NCI-H345 (cell line): ENCODE measurements at places on chromosomes 3 and 15.

DNA sequence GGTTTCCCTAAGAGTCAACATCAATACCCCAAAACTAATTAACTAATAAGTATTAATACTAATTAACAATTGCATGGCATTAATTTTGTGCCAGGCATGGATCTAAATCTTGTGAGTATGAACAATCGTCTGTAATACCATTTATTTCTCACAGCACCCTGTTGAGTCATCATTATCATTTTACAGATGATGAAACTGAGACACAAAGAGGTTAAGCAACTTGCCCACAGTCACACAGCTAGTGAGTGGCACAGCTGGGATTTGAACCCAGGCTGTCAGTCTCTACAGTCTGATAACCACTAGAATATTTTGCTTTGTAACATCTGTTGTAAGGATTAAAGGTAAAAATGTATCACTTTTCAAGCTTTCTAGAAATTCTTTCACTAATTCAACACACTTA, 423.4 kb upstream of the WNT5A start:
- no peak for DNase-seq

DNA sequence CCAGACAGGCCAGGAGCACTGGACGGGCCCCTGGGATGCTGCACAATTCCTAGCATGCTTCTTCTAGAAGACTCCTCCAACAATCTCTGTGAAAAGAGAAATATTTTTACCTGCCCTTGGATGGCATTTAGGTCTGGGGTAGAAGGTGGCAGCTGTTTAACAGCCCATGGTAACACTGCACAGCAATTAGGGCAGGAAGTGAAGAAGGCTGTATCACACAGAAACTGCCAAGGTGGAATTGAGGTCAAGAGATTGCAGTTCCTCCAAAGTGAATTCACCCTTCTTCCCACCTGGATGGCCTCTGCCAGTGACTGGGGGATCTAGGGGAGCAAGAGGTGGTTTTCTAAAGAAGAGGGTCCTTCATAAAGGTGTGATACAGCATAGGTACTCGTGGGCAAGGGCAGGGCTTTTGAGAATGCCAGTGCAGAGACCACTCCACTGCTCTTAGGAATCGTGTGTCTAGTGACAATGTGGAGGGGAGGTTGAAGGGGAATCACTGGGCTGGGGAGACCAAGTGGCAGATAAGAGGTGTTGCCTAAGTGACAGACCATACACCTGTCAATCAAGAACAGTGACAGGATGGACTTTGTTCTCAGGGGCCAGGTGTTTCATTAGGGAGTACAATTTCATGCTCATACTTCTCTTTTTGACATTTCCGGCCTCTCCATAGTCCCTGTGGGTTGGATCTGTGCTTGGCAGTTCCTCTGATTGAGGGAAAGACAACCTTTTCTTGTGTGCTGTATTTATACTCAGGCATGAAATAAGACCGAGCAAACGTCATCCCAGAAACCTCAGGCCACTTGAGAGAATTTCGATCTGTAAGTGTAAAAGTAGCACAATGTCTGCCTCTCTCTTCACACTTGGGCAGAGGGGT, 83.5 kb upstream of the BCL6 start:
- no peak for DNase-seq

GRCh38 chr3:130770644-130771043, 24.0 kb upstream of the PIK3R4 start:
- no peak for DNase-seq

GRCh38 chr15:85755471-85755870, 39.3 kb downstream of the KLHL25 start:
- DNase-seq: no peak

DNA sequence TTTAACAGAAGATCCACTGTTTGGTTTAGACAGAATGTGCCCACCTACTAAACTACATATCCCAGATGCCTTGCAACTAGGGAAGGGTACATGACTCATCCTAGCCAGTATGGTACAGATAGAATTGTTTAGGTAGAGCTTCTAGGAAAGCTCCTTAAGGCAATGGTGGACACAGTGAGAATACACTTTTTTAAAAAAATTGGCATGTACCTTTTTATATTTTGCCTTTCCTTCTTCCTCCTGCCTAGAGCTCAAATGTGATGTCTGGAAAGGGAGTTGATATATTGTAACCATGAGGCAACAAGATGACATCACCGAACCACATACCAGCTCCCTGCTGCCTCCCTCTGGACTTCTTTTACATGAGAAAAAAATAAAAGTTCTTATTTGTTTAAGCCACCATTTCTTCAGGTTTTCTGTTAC, 14.4 kb upstream of the C3orf80 start:
- DNase-seq: no peak

DNA sequence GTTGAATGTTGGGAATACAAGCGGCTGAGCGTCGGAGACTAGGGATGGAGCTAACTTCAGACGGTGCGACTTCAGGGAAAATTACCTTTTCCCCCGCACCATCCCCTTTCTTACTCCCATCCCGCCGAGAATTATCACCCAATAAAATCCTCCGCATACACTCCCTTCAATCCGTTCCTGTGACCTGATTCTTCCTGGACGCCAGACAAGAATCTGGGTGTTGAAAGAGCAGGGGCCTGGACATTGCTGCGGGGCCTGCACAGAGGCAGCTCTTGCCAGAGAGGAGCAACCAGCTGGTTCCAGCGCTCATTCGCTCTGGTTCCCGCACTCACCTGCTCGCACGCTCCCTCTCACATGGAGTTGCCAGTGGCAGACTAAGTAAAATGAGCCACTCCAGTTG, 241.9 kb downstream of the ALCAM start:
- no peak for DNase-seq

- no peak for DNase-seq
These were observed 563.4 kb upstream of the DPPA4 start for GRCh38 chr3:109900783-109901182.
